Activated CD4-positive, alpha-beta T cell treated with anti-CD3 and anti-CD28 coated beads for 1 hour (primary cell): ENCODE measurements at places on chromosomes 1 and 21.

DNA sequence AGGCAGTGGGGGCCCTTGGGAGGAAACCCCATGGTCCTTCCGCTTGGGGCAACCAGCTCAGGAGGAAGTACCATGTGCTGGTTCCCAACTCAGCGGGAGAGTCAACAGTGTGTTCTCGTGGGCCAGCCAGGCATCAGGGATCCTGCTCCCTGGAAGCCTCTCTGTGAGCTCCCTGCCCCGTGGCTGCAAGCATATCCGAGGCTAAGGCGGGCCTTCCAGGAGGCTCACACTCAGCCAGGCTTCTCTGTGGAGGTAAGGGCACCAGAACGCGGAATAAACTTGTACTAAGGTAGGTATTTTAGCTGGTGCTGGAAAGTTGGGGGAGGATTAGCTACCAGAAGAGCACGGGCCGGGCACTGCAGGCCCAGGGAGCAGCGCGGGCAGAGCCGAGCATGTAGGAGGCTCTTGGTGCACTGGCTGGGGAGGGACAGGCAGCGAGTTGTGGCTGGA, 74.7 kb upstream of the POU3F1 start:
- no peak for DNase-seq

DNA sequence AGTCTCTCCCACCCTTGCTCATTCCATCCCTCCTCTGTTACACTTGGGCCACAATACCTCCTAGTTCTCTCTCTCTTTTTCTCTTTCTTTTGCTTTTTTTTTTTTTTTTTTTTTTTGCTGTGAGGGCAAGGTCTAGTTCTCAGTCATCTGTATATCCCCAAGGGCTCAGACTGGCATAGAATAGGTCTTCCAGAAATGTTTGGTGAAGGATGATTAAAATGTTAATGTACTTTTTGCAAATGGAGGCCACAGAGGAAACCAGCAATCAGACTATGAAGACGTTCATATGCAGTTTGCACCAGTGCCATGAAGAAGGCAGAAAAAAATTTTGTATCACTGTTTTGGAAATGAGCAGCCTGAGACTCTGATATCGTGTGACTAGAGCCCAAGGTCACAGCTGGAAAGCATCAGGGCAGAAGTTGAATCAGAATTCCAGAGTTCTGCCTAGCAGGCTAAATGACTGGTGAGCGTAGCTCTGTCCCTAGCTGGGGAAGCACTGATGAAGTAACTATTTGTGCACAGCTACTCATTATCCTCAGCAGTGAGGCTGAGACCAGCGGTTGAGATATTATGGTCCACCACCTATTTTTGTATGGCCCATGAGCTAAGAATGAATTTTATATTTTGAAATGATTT, 186.5 kb downstream of the TGFBR3 start:
- no peak for DNase-seq

DNA sequence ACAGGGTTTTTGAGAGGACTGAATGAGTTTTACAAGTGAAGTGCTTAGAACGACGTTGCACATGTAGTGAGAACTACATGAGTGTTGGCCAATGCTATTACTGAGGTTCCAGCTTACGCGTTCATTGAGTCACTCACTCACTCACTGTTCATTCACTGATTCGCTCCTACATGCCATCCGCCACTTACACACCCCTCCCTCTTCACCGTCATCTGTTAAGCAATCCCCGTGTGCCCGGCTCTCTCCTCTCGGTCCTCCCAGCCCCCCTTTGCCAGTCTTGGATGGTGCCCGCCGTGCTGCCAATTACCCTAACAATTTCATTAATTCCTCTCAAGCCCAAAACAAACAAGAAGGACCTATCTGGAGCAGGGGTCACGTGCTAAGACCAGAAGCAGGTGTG, 27.3 kb upstream of the EPHA2 start:
- DNase-seq, result no peak

DNA sequence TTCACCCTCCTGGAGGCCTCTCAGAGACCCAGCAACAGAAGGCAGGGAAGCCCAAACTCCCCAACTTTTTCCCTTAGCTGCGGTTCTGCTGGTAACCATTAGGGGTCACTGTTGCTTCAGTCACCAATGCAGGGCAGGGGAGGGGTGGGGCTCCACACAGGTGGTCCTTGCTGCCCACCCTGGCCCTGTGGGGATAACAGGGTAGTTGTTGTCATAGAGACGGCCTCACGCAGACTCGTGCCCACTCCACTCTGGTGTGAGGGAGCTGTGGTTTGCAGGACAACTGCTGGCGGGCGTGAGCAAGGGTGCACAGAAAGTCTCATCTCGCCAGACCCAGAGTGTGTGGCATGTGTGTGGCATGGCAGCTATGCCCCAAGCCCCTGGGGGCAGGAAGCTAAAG, 19.9 kb downstream of the INSRR start:
- DNase-seq, result no peak

GRCh38 chr1:231679109-231679508, 52.5 kb downstream of the DISC1 start:
- DNase-seq, result no peak

- DNase-seq, result no peak
These were observed 59.8 kb downstream of the FAAP20 start for GRCh38 chr1:2134621-2135307.

DNA sequence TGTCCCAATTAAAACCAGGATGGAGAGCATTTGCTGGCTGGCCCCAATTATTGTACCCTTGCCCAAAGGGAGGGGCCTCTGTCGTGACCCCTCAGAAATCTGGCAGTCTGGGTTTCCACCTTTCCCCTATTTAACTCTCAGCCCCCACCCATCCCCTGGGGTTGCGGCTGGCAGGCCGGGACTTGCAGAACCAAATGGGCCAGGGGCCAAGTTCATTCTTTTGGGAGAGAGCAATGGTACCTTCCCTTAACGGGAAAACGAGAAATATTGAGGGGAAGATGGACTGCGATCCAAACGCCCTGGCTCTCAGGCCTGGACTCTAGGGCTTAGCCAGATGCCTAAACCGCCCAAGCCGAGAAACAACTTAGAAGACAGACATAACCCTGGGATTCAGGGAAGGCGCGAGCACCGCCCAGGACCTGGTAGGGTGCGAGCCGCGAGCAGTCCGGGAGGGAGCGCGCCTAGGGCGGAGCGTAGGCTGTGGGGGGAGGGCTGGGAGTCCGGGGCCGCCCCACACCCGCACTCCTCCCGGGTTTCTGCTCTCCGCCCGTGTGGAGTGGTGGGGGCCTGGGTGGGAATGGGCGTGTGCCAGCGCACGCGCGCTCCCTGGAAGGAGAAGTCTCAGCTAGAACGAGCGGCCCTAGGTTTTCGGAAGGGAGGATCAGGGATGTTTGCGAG, at the start of gene SLC27A3:
Gene SLC27A3 (plus strand): TSS at position 628 of the 678 bp plus-strand sequence. CDS start 91 bp downstream, outside the sequence.
- DNase-seq, result no peak

GRCh38 chr1:90144820-90145219, 149.9 kb downstream of the ZNF326 start:
- DNase-seq, result no peak

GRCh38 chr1:17233675-17234320, 15.1 kb upstream of the PADI3 start:
- no peak for DNase-seq

DNA sequence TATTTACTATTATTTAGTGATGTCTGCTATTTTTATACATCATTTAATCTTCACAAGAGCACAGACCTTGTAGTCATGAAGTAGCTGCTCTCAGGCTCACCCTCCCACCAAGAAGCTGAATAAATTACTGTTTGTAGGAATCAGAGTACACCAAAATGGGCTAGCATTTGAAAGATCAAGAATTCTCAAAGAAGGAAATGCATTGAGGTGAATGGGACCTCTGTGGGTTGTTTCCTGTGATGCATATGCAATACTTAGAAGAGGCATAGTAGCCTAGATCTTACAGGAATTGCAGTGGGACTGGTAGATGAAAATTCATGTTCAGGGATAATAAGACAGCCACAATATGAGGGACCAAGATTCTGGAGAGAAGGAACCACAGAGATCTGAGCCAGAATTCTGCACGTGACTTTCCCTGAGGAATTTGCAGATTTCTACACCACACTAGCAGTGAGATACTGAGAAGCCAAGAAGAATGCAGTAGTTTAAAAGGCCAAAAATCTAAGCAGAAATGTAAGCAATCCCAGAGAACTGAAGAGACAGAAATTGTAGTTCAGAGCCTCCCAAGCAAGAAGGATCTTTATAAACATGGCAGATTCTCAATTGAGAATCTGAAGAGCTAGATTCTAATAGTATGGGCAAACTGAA, 307.0 kb downstream of the ST6GALNAC3 start:
- DNase-seq, result no peak

DNA sequence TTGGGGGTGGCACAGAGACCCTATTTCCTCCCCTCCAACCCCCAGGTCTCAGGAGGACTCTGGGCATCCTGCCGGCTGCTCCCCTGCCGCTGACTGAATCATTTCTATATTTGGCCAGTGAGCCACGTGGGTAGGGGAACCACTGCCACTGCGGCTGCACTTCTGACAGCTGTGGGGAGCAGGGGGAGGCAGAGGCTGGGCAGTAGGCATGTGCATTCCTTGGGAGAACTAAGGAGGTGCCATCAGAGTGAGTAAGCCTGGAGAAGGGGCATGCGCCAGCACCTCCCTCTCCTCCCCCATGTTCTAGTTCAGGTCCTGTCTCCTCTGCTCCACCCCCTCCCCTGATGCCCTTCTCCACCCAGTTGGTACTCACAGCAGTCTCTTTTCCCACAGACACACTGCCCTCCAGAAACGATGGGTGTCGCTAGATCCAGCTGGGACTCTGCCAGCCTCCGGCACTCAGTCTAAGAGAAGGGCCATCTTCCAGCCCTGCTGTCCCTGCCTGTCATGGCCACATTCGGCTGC, 12.0 kb downstream of the PPFIA4 start:
- DNase-seq, result no peak

- no peak for DNase-seq
These were observed 241.4 kb downstream of the TOMM20 start for GRCh38 chr1:234887016-234887900.

GRCh38 chr1:30311749-30312148, 411.6 kb downstream of the MATN1 start:
- peak; percentile 1 for DNase-seq

- no peak for DNase-seq
These were observed 338.6 kb downstream of the TBX15 start for GRCh38 chr1:118649369-118650106.

- DNase-seq, result peak; percentile 97
These were observed at the start of the genes BLZF1 and NME7 for GRCh38 chr1:169367686-169368405. TSS of gene BLZF1 (plus strand) at chr1:169368195. CDS start at chr1:169369523, 1,328 bp downstream. TSS of gene NME7 (minus strand) at chr1:169367797. CDS start at chr1:169367710, 87 bp downstream.

DNA sequence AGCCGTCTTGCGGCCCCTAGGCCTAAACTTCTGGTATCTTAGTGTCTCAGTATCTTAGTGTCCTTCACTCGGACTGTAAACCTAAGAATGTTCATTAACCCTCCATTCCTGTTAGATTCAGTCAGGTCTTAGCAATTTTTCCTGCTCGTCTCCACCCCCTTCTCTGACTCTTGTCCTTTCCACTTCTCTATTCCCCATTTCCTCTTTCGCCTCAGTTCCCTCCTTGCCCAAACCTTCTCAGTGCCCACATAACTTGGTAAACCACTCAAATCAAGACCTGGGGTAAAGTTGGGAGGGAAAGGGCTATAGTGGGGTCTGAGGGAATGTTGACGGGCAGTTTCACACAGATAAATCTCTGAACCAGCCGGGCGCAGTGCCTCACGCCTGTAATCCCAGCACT, 726 bp upstream of the FCER1G start:
- DNase-seq, result no peak

DNA sequence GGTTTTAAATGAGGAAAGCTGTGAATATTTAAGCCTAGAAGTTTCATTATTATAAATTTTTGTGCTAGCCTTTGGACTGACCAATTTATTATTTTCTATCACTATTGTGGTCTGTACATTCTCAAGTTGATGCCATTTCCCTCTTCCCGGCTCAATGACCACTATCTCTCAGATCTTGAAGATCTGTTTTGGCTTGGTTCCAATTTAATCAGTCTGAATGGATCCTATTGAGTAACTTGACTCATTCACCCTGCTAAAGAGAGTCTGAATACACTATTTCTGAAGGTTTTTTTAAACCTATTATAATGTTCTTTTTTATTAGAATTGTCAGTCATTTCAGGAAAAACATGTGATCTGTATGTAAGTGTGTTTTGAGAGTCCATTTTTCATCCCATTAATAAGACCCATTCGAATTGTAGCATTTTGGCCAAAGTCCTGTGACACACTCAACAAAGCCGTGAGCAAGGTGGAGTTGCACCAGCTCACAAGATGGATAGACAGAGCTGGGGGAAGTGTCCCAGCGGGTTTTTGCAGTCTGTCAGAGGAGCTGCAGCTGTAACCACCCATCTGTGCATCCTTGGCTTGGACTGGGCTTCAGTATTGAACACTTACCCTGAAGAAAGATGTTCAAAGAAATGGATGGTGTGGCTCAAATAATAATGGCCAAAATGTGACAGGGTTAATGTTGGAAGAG, 145.6 kb downstream of the NFIA start:
- DNase-seq, result no peak

GRCh38 chr1:63033211-63033610, 249.3 kb downstream of the ATG4C start:
- no peak for DNase-seq

DNA sequence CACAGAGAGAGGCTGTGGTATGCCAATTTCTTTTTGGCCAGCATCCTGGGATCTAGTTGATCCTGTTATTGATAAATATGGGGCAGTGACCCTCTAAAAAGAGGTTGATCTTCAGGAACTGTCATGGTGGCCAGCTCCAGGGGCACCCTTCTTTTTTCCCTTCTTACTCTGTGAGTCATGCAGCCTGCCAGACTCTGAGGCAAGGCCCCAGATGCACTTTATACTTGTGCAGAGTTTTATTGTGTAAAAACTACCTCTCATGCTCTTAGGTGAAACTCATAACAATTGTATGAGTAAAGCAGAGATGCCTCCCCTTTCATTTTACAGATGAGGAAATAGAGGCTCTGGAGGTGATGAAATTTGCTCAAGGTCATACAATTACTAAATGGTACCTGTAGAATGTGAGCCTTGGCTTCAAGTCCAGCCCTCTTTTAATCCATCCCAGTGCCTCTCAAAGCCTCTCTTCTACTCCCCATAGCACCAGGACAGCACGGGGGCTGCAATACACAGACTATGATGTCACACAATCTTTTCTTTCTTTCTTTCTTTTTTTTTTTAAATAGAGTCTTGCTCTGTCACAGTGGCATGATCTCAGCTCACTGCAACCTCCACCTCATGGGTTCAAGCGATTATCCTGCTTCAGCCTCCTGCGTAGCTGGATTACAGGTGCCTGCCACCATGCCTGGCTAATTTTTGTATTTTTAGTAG, 387.8 kb downstream of the KCNH1 start:
- DNase-seq, result no peak

- DNase-seq, result no peak
These were observed 8.7 kb upstream of the TDRD10 start for GRCh38 chr1:154493276-154493675.

- no peak for DNase-seq
These were observed 1147.6 kb upstream of the ADGRL4 start for GRCh38 chr1:80154176-80154575.

GRCh38 chr1:80657044-80657643, 1143.6 kb upstream of the ADGRL2 start:
- no peak for DNase-seq
